Naive thymus-derived CD8-positive, alpha-beta T cell (primary cell): ENCODE measurements at places on chromosomes 1 and 21. TPM values are rescaled to one million over a fixed set of nuclear protein-coding genes. Genes with fewer than 3 reads are reported as not detected.

GRCh38 chr1:155166051-155166470 is 7.0 kb downstream of the KRTCAP2 start:
- peaks cover 16% of the 10 kb centered on the region for H3K4me1 ChIP-seq
- peaks cover 21% of the 10 kb centered on the region for H3K36me3 ChIP-seq
- H3K4me3 ChIP-seq, result no peak overlapping the region
- DNase-seq, result no peak
- H3K27me3 ChIP-seq, result no peaks in the 10 kb centered on the region
- no peak overlapping the region for H3K27ac ChIP-seq

DNA sequence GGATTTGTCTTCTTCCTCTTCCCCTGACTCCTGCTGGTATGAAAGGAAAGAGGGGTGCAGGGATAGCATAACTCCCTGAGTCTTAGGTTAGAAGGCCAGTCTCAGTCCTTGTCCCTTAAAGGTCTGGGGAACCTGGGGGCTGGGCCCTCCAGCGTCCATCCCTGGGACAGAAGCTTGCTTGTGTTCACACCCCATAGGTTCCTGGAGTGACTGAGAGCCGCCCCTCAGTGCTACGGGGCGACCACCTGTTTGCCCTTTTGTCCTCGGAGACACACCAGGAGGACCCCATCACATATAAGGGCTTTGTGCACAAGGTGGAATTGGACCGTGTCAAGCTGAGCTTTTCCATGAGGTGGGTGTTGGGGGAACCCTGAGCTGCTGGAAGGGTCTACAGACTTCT is 13.1 kb downstream of the RHOC start:
- DNase-seq, result no peak
- H3K27me3 ChIP-seq, result no peaks in the 10 kb centered on the region

- peaks cover 10% of the 10 kb centered on the region for H3K36me3 ChIP-seq
- no peak for DNase-seq
- no peaks in the 10 kb centered on the region for H3K4me1 ChIP-seq
Measured at GRCh38 chr1:163337631-163338030, 15.9 kb downstream of the NUF2 start.

GRCh38 chr1:115258302-115258866 is 79.7 kb downstream of the NGF start:
- H3K4me3 ChIP-seq, result no peak overlapping the region
- no peaks in the 10 kb centered on the region for H3K36me3 ChIP-seq
- DNase-seq, result no peak
- no peak overlapping the region for H3K27ac ChIP-seq
- no peaks in the 10 kb centered on the region for H3K4me1 ChIP-seq

Gene TAF5L
- total RNA-seq, result 21.8 TPM

Gene KAZN
- total RNA-seq, result 0.18 TPM

DNA sequence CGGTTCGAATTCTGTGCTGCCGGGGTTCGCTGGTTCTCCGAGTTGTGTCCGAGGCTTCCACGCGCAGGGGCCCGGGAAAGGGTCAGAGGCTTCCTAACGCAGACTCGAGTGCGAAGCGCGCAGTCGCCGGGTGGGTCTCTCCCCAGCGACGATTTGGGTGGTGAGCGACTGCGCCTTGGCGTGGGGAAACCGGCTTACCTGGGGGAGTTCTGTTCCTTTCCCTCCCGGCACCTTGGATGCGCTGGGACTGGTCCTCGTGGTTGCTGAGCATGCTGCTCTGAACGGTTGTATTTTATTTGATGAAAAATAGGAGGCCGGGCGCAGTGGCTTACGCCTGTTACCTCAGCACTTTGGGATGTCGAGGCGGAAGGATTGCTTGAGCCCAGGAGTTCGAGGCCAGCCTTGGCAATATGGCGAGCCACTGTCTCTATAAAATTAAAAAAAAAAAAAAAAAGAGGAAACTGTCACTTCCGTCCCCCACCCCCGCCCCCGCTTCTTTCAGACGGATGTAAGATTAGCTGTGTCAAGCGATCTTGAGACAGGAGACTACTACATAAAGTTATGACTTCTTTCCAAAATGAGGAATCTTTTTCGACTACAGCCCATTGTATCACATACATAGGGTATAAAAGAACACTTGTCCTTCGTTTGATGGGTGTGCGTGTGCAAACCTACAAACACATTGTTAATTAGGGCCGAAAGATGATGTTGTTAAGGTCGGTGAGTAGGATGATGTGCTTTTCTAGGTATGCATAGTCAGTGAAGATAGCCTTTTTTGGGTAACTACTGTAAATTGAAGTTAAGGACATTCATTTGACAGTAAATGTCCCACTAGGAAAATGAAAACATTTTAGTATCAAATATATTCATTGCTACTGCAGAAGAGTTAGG is at the start of gene CCDC18:
Gene CCDC18 (plus strand): TSS at position 2 of the 891 bp plus-strand sequence. CDS start 2,638 bp downstream, outside the sequence.
- no peak for DNase-seq
- H3K4me3 ChIP-seq, result peak within 1 kb of the TSS; percentile 92
- no peaks in the 10 kb centered on the region for H3K36me3 ChIP-seq
- no peaks in the 10 kb centered on the region for H3K27me3 ChIP-seq
- H3K27ac ChIP-seq, result peak within 1 kb of the TSS; percentile 94
- H3K4me1 ChIP-seq, result peaks cover 14% of the 10 kb centered on the region

DNA sequence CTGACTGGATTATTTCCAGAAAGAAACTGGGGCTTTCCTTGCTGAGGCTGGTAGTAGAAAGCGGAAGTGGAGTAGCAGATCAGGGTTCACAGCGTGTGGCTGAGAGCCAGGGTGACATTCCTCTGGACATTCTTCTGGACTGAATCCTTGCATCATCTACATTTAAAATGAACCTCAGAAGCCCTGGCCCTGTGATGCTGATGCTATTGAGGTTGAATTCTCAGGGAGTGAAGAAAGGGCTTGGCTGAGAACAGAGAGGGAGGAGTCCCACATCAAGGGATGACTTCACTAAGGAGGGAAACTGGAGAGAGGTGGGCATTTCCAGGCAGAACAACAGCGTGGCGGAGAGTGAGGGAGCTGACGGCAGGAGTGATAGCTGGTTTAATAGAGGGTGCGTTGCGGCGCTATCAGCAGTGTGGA is 102.3 kb upstream of the LMO4 start:
- DNase-seq, result no peak
- no peaks in the 10 kb centered on the region for H3K27me3 ChIP-seq
- no peaks in the 10 kb centered on the region for H3K4me1 ChIP-seq

GRCh38 chr1:227318016-227318852 is at the start of gene CDC42BPA:
TSS of gene CDC42BPA (minus strand) at chr1:227318492. CDS start at chr1:227317182, 1,310 bp downstream.
- peak within 1 kb of the TSS; percentile 78 for H3K4me3 ChIP-seq
- peaks cover 9% of the 10 kb centered on the region for H3K4me1 ChIP-seq
- no peak within 1 kb of the TSS for H3K27ac ChIP-seq
- H3K27me3 ChIP-seq, result peaks cover 68% of the 10 kb centered on the region

Gene OVAAL
- total RNA-seq, result not detected

- peak; percentile 22 for DNase-seq
- H3K27ac ChIP-seq, result peak within 1 kb of the TSS; percentile 83
- H3K4me1 ChIP-seq, result peaks cover 40% of the 10 kb centered on the region
- H3K4me3 ChIP-seq, result peak within 1 kb of the TSS; percentile 85
- H3K27me3 ChIP-seq, result no peaks in the 10 kb centered on the region
- no peaks in the 10 kb centered on the region for H3K36me3 ChIP-seq
Measured at GRCh38 chr21:36156815-36157670, at the start of gene DOP1B. TSS of gene DOP1B (plus strand) at chr21:36156824. CDS start at chr21:36164734, 7,910 bp downstream.

DNA sequence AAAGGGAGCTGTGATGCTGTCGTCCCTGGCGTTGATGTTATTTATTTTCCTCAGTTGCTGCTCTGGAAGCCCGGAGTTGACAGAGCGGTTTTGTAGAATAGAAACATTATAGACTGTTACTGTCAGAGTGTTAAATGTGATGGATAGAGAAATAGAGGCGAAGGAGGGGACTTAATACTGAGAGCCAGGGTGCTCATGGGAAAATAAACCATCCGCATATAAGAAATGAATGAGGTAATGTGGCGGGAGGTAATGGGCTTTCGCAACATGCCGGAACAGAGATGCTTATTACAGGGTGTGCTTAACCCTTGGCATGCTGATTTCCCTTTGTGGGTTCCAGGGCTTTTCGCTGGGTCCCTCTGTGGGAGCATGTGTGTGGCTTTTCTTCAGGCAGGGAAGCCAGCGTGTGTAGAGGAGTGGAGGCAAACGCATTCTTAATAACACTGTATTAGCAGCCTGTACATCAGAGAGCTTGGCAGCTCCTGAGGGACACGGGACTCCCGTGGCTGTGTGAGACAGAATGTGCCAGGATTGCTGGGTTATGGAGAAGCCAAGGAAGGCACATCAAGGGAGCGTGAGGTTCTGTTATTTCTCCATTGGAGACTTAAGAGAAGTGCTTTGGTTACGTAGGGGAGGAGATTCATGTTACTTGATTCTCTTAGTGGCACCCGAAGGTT is 141.0 kb downstream of the PBX1 start:
- no peaks in the 10 kb centered on the region for H3K4me1 ChIP-seq
- no peaks in the 10 kb centered on the region for H3K27me3 ChIP-seq
- no peak overlapping the region for H3K4me3 ChIP-seq
- DNase-seq, result no peak
- H3K36me3 ChIP-seq, result no peaks in the 10 kb centered on the region

Gene KANK4
- not detected for total RNA-seq

DNA sequence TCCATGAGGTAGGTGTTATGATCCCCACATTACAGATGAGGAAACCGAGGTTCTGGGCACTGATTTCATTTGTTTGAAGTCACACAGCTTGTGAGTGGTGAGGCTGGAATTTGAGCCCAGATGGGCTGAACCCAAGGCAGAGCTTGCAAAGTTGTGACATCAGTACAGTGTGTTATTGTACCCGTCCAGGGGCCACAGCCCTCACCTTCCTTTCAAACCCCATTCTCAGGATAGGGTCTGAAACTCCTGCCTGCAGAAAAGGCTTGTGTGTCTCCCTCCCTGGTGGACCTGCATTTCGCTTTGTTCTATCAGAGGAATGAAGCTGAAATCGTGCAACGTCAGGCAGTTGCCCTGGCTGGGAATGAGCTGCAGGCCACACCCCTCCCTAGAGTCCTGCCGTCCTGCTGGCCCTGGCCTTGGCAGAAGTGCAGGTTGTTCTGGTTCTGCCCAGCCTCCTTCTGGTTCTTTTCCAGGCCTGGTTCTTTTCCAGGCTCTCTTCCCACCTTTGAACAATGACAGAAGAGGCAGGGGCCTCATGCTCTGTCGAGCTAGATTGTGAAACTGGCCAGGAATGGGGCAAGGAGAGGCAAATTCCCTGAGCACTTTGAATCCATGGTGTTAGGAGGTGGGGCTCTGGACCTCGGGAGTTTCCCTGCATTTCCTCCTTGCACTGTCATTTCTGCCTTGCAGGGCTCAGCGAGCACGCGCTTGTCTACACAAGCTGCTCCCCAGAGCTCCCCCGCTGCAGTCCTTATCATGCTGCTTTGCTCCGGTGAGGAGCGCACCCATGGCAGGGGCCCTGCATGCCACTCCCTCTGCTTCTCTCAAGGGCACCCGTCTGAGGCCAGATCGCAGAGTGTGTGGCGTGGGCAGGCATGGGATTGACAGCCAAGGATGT is 8.2 kb upstream of the MYOM3 start:
- H3K27me3 ChIP-seq, result peaks cover 17% of the 10 kb centered on the region
- no peaks in the 10 kb centered on the region for H3K4me1 ChIP-seq
- H3K36me3 ChIP-seq, result no peaks in the 10 kb centered on the region
- no peak overlapping the region for H3K27ac ChIP-seq
- H3K4me3 ChIP-seq, result no peak overlapping the region

- DNase-seq, result no peak
- H3K4me3 ChIP-seq, result peak overlapping the region; percentile 97
- H3K27ac ChIP-seq, result peak overlapping the region; percentile 95
- peaks cover 60% of the 10 kb centered on the region for H3K4me1 ChIP-seq
Measured at GRCh38 chr1:175191659-175192058, 917 bp downstream of the KIAA0040 start.

Gene APOBEC4
- not detected for total RNA-seq

Gene TNFRSF18
- total RNA-seq, result 1.6 TPM

DNA sequence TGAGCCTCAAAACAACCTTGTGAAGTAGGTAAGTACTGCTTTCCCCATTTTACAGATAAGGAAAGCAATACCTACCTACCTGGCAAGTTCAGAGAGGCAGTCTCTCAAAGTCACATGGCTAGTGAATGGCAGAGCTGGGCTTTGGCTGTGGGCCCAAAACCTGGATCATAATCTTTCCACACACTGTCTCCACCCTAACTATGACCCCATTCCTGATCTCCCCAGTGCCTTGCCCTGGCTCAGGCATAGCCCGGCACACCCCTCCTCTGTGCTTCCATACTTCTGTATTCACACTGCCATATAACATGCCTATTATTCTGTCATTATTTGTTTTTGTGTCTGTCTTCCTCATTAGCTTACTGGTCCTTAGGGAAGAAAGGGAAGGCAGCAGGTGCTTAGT is 15.9 kb downstream of the GNG12 start:
- no peak for DNase-seq
- H3K27ac ChIP-seq, result no peak overlapping the region
- no peaks in the 10 kb centered on the region for H3K36me3 ChIP-seq
- no peaks in the 10 kb centered on the region for H3K4me1 ChIP-seq

GRCh38 chr21:38982096-38982495 is 176.4 kb downstream of the ETS2 start:
- DNase-seq, result no peak
- H3K4me3 ChIP-seq, result no peak overlapping the region
- peaks cover 32% of the 10 kb centered on the region for H3K27me3 ChIP-seq
- H3K4me1 ChIP-seq, result peaks cover 14% of the 10 kb centered on the region

GRCh38 chr1:81596341-81596740 is 204.4 kb upstream of the ADGRL2 start:
- no peak for DNase-seq
- no peak overlapping the region for H3K4me3 ChIP-seq
- H3K27ac ChIP-seq, result no peak overlapping the region
- H3K36me3 ChIP-seq, result no peaks in the 10 kb centered on the region
- no peaks in the 10 kb centered on the region for H3K4me1 ChIP-seq

DNA sequence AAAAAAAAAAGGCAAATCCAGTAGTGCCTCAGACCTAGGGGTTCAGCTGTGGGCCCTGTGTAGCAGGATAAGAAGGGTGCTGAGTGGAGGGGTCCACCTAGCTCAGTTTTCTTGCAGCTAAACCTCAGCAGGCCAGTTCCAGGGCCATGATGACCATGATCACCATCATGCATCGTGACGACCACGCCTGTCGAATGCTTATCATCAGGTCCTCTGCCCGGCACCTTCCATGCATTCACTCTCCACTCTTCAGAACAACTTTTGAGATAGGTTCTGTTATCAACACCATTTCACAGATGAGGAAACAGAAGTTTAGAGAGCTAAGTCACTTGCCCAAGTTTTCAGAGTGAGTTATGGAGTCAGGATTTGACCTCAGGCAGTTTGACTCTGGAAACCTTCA is 54.9 kb downstream of the ACBD3 start:
- H3K27me3 ChIP-seq, result no peaks in the 10 kb centered on the region
- H3K4me1 ChIP-seq, result no peaks in the 10 kb centered on the region
- no peak overlapping the region for H3K4me3 ChIP-seq
- H3K27ac ChIP-seq, result no peak overlapping the region
- no peak for DNase-seq
